ENCODE measurements at places on chromosomes 7 and 10.

GRCh38 chr10:12703813-12704212, 297.7 kb downstream of the CCDC3 start:
- DNase-seq = no peak

- DNase-seq = no peak
Measured at GRCh38 chr10:99914236-99914635, 95.5 kb downstream of the DNMBP start.

- DNase-seq = no peak
Measured at GRCh38 chr7:102101111-102101551, 185.5 kb upstream of the SH2B2 start.

- no peak for DNase-seq
Measured at GRCh38 chr7:5596046-5596895, 172.6 kb upstream of the TNRC18 start.

GRCh38 chr10:103254538-103255325, 9.0 kb downstream of the RPEL1 start:
- no peak for DNase-seq

DNA sequence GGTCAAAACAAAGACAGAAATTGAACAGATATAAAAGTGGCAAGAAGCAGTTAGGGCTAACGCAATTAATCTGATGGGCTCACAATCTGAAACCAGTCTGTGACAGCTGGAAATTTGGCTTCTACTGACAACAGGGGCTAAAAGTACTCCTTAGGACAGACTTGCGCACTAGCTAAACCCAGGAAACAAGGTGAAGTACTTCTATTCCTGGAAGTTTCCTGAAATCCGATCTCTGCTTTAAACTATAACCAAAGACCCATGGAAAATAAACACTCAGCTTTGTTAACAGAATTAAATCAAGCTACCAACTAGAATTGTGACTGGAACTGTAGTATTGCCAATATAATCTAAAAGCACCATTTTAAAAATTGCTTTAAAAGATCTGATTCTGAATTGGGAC, 520.2 kb upstream of the ZWINT start:
- peak; percentile 5 for DNase-seq
